ENCODE measurements at places on chromosomes 12 and 14.

GRCh38 chr14:104332634-104333270, 194.4 kb downstream of the KIF26A start:
- no peak for DNase-seq

GRCh38 chr12:25041006-25041741, 92.3 kb upstream of the BCAT1 start:
- DNase-seq = no peak

DNA sequence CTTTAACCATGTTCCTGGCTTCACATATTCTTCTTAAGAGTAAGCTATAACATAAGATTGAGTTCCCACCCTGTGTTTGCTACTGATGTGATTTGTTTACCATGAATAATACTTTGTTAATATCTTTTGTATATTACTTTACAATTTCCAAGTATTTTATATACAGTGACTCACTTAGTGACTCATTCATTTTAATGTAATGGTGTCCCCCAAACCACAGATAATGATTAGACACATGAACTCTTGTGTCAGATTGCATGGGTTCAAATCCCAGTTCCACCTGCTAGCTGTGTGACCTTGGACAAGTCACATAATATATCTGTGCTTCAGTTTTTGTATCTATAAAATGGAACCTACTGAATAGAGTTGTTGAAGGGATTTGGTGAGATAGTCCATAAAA, 76.1 kb downstream of the MYF5 start:
- DNase-seq = no peak

- no peak for DNase-seq
Measured at GRCh38 chr12:83386527-83387264, 700.0 kb downstream of the TMTC2 start.

GRCh38 chr14:92993302-92993701, 70.4 kb downstream of the CHGA start:
- DNase-seq = no peak

- no peak for DNase-seq
Measured at GRCh38 chr14:30240685-30241084, 313.0 kb upstream of the PRKD1 start.
